IMR-90 (cell line): ENCODE measurements at places on chromosomes 7 and 10.

DNA sequence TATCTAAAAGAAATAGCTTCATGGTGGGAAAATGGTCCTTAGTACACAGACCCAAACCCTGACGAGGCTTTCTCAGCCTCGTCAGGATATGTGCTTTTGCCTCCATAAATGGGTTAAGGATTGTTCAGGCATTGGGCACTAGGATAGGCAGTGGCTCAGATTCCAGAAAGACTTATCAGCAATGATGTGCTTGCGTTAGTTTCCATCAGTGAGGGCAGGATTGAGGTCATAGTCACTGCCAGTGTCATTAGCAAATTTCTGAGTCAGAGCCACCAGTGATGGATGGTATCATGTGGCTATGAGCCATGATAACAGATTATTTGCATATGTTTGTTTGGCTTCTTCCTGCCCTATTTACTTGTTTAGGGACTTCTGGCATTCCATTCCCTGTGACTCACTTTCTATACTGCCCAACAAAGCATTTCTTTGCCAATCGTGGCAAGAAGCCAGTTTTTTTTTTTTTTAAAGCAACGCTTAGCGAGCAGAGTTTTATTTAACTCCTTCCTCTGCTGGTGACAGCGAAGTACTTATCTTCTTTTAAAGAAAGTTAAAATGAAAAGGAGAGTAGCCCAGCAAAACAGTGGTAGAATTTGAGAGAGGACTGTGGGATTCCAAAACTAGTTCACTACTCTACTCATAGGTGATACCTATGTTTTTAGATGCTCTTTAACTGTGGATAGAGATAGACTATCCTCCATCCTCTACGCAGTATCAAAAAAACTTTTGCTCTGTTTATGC is 44.4 kb downstream of the MYPN start:
- peak; percentile 99 for DNase-seq
- H3K4me3 ChIP-seq, result no peak overlapping the region
- no peaks in the 10 kb centered on the region; the same call in 1 of the 2 replicates for H3K36me3 ChIP-seq
- peak overlapping the region; percentile 86 for H3K27ac ChIP-seq
- H3K4me1 ChIP-seq, result peaks cover 16% of the 10 kb centered on the region

GRCh38 chr7:116501425-116502167 is 2.1 kb downstream of the CAV2 start:
- no peaks in the 10 kb centered on the region for H3K27me3 ChIP-seq
- peak; percentile 76 for DNase-seq
- H3K27ac ChIP-seq, result peak overlapping the region; percentile 88
- H3K4me1 ChIP-seq, result peaks cover 11% of the 10 kb centered on the region

- DNase-seq, result peak; percentile 36
- no peak overlapping the region for H3K27ac ChIP-seq
- no peak overlapping the region for H3K4me3 ChIP-seq
- H3K27me3 ChIP-seq, result no peaks in the 10 kb centered on the region
- H3K4me1 ChIP-seq, result peaks cover 3% of the 10 kb centered on the region; the same call in 1 of the 2 replicates
- H3K36me3 ChIP-seq, result no peaks in the 10 kb centered on the region
These were observed 15.4 kb downstream of the TAS2R41 start for GRCh38 chr7:143492799-143493739.

DNA sequence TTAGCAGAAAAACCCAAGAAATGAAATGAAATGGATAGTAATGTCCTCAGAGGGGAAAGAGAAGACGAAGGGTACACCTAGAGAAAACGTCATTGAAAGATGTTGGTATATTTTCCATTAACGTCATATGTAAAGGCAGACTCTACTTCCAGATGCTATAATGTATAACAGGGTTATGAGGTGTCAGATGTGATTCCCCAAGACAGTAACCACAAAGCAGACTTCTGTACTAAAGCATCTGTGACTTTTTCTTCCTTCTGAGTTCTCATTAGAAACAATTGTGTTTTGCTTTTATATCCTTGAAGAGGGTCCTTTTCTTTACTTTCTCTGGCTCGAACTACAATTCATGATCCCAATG is 37.4 kb downstream of the LRRC72 start:
- DNase-seq, result no peak
- no peak overlapping the region for H3K4me3 ChIP-seq
- H3K27ac ChIP-seq, result no peak overlapping the region
- H3K36me3 ChIP-seq, result no peaks in the 10 kb centered on the region
- no peaks in the 10 kb centered on the region for H3K27me3 ChIP-seq

GRCh38 chr7:108135446-108136190 is 5.5 kb upstream of the LAMB4 start:
- H3K4me1 ChIP-seq, result peaks cover 2% of the 10 kb centered on the region; the same call in 1 of the 2 replicates
- no peak overlapping the region for H3K27ac ChIP-seq

DNA sequence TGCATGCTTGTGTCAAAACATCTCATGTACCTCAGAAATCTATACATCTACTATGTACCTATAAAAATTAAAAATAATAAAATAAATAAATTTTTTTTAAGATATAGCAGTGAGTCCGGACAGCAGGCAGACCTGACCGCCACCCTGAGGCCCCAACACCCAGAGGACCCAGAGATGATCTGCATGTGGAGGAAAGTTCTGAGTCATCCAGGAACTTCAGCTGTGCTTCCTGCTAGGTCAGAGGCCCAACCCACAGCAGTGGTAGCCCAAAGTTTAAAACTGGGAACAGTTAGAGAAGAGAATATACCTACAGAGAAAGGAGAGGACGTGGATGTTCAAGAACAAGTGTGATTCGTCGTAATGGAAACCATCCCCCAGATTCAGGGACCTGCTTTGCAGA is 683.7 kb upstream of the NRP1 start:
- no peaks in the 10 kb centered on the region for H3K36me3 ChIP-seq
- no peak overlapping the region for H3K4me3 ChIP-seq
- no peak overlapping the region for H3K27ac ChIP-seq

DNA sequence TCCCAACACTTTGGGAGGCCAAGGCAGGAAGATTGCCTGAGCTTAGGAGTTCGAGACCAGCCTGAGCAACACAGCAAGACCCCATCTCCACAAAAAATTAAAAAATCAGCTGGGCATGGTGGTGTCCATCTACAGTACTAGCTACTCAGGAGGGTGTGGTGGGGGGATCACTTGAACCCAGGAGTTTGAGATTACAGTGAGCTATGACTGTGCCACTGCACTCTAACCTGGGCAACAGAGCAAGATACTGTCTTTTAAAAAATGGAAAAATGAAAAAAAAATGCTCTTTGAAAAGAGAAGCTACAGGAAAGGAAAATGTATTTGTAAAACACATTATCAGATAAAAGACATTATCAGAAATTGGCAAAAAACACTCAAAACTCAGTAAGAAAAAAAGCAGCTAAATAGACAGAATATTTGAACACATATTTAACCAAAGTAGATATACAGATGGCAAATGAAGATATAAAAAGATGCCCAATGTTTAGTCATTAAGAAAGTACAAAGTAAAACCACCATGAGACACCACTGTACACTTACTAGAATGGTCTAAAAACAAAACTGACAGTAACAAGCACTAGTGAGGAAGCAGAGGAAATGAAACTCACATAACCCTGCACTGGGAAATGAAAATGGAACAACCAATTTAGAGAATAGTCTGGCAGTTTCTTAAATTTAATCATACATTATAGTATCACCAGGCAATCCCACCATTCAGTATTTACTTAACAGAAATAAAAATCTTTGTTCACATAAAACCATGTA is 40.5 kb downstream of the NRBF2 start:
- H3K27me3 ChIP-seq, result no peaks in the 10 kb centered on the region
- H3K4me3 ChIP-seq, result no peak overlapping the region
- H3K36me3 ChIP-seq, result peaks cover 19% of the 10 kb centered on the region
- H3K4me1 ChIP-seq, result 0 out of 2 replicates have a peak, but pooled peaks cover 2% of the 10 kb centered on the region

- no peak overlapping the region for H3K4me3 ChIP-seq
- H3K27me3 ChIP-seq, result peaks cover 7% of the 10 kb centered on the region
- H3K4me1 ChIP-seq, result no peaks in the 10 kb centered on the region
- DNase-seq, result no peak
These were observed 26.2 kb upstream of the C10orf105 start for GRCh38 chr10:71745664-71746250.

DNA sequence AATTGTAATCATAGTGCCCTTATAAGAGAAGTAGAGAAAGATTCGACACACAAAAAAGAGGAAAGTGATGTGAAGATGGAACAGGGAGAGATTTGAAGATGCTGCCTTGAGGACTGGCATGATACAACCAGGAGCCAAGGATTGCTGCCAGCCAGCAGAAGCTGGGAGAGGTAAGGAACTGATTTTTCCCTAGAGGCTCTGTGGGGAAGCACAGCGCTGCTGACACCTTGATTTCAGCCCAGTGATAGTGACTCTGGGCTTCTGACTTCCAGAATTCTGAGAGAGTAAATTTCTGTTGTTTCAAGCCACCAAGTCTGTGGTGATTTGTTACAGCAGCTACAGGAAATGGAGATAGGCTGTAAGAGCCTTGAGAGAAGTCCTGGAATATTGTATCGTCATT is 98.2 kb downstream of the RAB11FIP2 start:
- H3K27ac ChIP-seq, result no peak overlapping the region
- H3K4me3 ChIP-seq, result no peak overlapping the region
- H3K36me3 ChIP-seq, result no peaks in the 10 kb centered on the region
- no peak for DNase-seq

- no peak overlapping the region for H3K4me3 ChIP-seq
- H3K27me3 ChIP-seq, result no peaks in the 10 kb centered on the region
- DNase-seq, result peak; percentile 80
- H3K27ac ChIP-seq, result peak overlapping the region; percentile 35; the same call in 1 of the 2 replicates
These were observed 4.4 kb upstream of the FAM107B start for GRCh38 chr10:14779001-14779651.

DNA sequence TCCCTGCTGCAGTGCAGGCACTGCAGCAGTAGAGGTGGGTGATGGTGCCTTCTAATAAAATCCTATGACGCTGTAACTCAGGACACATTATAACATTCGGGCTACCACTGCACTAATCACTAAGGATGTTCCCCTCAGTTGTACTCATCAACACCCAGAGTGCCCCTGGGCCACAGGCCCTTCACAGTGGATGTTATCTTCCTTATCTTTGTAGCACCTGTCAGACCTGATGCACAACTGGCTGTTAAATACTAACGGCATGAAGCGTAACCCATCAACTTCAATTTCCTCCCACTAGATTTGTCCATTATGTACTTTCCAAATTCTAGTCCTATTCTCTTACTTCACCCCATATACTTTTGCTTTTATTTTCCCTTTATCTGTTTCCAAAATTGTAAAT is 66.3 kb downstream of the PARD3 start:
- no peak overlapping the region for H3K27ac ChIP-seq
- no peaks in the 10 kb centered on the region for H3K27me3 ChIP-seq
- H3K36me3 ChIP-seq, result no peaks in the 10 kb centered on the region
- DNase-seq, result no peak
- H3K4me1 ChIP-seq, result peaks cover 3% of the 10 kb centered on the region; the same call in 1 of the 2 replicates
- H3K4me3 ChIP-seq, result no peak overlapping the region

DNA sequence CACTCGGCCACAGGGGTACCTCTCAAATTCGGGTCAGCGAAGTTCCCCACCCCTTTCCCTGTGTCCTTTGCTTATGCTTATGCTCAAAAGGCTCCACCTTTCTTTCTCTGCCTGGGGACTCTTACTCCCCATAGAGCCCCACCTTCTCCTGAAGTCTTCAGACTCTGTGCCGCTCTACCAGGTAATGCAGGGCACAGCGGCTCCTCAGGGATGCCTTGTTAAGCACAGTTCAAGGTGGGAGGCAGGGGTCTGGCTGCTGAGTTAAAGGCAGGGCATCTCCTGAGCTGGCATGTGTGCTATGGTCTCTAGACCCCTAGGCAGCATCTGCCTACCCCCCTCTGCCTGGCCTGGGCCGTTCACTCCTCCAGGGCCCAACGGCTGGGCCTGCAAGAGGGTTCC is 3.0 kb upstream of the CXCL12 start:
- H3K4me1 ChIP-seq, result peaks cover 3% of the 10 kb centered on the region; the same call in 1 of the 2 replicates
- DNase-seq, result no peak
- peaks cover 10% of the 10 kb centered on the region for H3K27me3 ChIP-seq
- H3K4me3 ChIP-seq, result no peak overlapping the region

DNA sequence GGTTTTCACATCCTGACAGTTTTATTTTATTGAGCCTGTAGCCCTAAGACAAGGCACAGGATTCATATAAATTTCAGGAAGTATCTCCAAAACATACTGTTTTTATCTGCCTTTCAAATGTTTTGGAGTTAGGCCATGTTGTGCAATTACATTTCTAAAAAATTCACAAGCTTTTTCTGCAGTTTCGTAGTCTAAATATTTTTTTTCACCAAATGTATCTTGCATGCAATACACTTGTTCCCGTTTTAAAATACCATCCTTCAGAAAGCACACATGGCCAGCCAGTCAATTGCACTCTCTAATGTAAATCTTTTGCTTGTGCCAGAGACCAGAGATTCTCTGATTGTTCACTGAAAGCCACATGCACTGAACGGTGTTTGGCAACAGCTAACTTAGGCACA is 161.5 kb upstream of the PRKCQ start:
- DNase-seq, result peak; percentile 86
- no peaks in the 10 kb centered on the region for H3K27me3 ChIP-seq
- peak overlapping the region; percentile 94 for H3K27ac ChIP-seq
- H3K4me3 ChIP-seq, result no peak overlapping the region

- DNase-seq, result no peak
- no peaks in the 10 kb centered on the region for H3K4me1 ChIP-seq
- H3K4me3 ChIP-seq, result no peak overlapping the region
- peaks cover 23% of the 10 kb centered on the region for H3K36me3 ChIP-seq
These were observed 30.7 kb upstream of the TTYH3 start for GRCh38 chr7:2601065-2601464.

GRCh38 chr10:23478570-23478969 is 39.7 kb downstream of the OTUD1 start:
- H3K27me3 ChIP-seq, result peaks cover 1% of the 10 kb centered on the region; the same call in 1 of the 2 replicates
- no peak for DNase-seq
- H3K27ac ChIP-seq, result no peak overlapping the region
- H3K4me3 ChIP-seq, result no peak overlapping the region
- H3K36me3 ChIP-seq, result no peaks in the 10 kb centered on the region
- no peaks in the 10 kb centered on the region for H3K4me1 ChIP-seq

GRCh38 chr7:20466543-20467021 is 135.9 kb downstream of the ITGB8 start:
- H3K27ac ChIP-seq, result no peak overlapping the region
- H3K4me1 ChIP-seq, result no peaks in the 10 kb centered on the region
- no peaks in the 10 kb centered on the region for H3K36me3 ChIP-seq
- H3K4me3 ChIP-seq, result no peak overlapping the region
- no peak for DNase-seq

DNA sequence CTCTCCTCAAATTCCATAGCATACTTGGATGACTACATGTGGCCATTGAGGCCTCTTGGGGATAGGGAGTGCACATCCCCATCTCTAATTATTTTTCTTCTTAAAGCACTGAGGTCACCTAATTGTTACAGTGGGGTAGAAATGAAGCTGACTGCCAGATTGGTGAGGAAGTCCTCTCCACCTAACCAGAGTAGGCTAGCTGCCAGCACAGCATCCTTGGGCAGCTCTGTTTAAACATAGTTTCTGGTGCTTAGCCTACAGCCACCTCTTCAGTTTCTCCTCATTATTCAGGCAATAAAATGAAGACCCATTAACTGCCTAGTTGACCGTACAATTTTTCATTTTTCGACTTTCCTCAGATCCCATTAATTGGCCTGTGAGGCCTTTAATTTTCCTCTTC is 104.6 kb downstream of the MLLT10 start:
- peaks cover 3% of the 10 kb centered on the region; the same call in 1 of the 2 replicates for H3K4me1 ChIP-seq
- H3K36me3 ChIP-seq, result no peaks in the 10 kb centered on the region; the same call in 1 of the 2 replicates
- H3K27me3 ChIP-seq, result no peaks in the 10 kb centered on the region
- H3K4me3 ChIP-seq, result no peak overlapping the region
